Left renal cortex interstitium (tissue), 4 donors: ENCODE measurements at places on chromosomes 2 and 18.

- no peak for DNase-seq
These were observed 29.7 kb downstream of the AGPS start for GRCh38 chr2:177422271-177422670.

- no peak for DNase-seq
These were observed 23.7 kb downstream of the KIAA2012 start for GRCh38 chr2:202096736-202097135.

DNA sequence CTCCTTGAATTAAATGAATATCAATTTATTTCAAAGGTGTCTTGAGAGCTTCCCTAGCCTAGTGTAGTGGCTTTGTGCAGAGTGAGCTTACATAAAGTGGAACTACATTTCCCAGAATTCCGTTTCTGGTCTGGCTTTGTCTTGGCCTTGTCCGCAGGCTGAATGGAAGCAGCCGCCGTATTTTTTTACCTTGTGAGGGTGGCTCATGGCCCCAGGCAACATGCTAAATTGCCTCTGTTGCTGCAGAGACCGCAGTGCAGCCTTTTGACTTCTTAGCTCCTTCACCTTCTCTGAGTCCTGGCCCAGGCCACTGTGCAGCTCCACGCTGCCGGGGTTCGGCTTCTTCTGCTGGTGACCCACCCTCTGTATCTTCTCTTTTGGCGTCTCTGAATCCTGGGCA, 114.8 kb upstream of the SLC38A11 start:
- no peak for DNase-seq

GRCh38 chr2:71558300-71559051, 105.1 kb downstream of the DYSF start:
- DNase-seq = no peak

DNA sequence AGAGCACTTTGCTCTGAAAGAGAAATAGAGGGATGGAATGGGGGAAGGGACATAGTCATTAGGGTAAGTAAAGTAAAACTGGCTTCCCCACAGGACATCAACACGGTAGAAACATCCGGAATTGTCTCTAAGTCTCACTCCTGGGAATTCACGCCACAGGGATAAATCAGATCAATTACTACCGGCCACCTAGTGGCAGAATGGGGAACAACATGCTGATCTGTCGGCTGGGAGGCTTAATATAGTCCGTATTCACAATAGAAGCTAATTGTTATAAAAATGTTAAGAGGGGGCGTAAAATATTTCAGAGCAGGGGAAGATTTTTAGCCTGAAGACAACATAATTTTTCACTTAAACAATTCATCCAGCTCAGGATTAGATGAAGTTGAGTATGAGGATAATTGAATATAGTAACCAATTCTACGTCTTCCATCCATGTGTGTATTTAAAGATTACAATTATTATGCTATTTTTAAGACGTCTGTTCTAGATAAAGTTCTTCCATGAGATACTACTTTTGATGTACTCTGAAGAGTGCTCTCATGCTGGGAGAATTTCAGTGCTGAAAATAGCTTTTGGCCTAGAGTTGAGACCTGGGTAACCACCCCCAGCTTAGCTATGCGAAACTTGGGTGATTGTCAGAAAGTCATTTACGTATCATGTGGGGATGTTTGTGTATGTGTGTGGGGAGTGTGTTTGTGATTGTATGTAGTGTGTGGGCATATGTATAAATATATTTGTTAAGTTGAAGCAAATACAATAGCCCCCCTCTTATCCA, 65.7 kb downstream of the LRRTM1 start:
- no peak for DNase-seq

DNA sequence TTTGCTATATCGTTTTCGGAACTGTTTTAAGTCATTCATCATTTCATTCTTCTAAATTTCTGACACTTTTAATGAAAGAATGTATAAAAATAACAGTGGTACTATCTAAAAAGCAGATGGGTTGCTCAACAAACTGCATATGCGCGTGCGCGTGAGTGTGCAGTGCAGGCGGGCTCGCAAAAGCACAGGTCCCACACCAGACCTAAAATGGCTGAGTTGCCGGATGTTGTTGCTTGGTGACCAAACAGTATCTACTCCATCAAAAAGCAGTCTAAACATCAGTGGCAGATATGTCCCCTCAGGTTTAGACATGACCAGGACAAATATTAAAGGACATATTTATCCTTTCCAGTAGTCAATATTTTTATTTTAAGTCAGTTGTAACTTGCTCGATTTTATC, 5.1 kb downstream of the NOL4 start:
- no peak for DNase-seq

DNA sequence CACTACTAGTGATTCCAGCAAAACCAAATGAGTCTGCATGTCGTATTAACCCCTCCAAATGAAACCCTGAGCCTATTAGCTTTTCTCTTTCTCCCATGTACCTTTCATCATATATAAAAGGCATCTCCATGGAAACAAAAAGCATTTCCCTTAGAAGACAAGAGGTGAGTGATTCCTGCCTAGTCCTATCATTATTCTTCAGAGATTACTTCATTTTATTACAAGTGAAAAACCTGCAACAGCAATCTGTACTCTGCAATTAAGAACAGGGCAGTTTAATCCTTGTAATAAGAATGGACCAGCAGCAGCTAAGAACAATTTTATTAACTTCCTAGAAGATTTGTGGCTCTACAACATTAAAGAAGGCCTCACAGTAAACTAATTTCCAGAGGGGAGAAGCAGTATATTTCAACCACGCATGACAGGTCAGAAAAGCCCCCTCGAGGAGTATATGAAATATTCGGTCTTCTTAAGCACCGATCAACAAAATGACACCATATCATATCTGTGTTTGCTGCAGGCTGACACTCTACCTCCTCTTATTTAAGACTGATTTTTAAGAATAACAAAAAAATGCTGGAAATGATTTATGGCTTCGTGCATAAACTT, 132.3 kb upstream of the TFPI start:
- no peak for DNase-seq

- DNase-seq = no peak
These were observed 11.7 kb upstream of the MSH6 start for GRCh38 chr2:47771211-47771610.

DNA sequence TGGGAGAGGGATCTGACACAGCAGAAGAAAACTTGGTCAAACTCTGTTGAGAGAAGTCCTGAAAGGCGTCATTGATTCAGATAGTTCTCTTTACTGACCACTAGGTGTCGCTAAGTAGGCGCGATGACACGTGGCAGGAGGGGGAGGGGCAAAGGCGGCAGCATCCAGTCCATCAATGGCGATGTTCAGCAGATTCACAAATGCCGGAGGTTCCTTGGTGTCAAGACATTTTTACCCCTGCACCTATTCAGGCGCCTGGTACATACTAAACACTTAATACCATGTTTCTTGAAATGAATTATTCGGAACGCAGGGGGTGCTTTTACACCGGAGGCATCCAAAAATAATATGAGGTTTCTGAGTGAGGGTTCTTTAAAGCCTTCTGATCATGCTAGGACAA, 3.0 kb upstream of the PLEK start:
- DNase-seq = no peak

DNA sequence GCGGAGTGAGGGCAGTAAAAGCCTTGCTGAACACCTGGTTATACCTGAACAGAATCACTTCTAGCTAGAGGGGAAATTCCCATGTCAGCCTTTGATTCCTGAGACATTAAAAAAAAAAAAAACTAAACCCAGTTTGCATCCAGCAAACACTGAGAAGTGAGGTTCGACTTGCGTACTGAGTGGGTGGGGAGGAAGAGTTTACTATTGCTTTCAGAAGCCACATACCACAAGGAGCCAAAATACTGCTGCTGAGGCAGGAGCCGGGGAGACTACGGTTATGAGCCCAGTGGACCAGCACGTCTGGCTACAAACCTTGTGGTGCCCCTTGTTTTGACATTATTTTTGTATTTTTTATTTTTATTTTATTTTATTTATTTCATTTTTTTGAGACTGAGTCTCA, 2.7 kb downstream of the COLEC11 start:
- DNase-seq = no peak

- DNase-seq = no peak
These were observed 255.1 kb upstream of the TMEM200C start for GRCh38 chr18:6150430-6150829.

DNA sequence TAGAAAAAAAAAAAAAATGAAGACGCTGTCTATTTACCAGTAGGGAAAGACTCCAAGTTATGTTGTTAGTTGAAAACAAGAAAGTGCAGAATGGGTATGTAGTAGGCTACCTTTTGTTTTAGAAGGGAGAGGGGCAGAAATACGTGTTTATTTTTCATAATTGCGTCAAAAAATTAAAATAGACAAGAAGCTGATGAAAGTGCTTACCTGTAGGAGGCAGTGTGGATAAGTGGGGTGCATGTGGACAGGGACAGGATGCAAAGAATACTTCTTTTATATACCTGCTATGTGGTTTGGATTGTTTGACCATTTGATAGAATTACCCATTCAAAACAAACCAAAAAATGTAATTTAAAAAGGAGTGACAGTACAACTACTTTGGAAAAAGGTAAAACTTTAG, 3.0 kb upstream of the GCG start:
- DNase-seq = no peak

- no peak for DNase-seq
These were observed 123.0 kb downstream of the ACAA2 start for GRCh38 chr18:49690312-49690711.

- no peak for DNase-seq
These were observed 39.4 kb downstream of the ARID5A start for GRCh38 chr2:96575785-96576456.

DNA sequence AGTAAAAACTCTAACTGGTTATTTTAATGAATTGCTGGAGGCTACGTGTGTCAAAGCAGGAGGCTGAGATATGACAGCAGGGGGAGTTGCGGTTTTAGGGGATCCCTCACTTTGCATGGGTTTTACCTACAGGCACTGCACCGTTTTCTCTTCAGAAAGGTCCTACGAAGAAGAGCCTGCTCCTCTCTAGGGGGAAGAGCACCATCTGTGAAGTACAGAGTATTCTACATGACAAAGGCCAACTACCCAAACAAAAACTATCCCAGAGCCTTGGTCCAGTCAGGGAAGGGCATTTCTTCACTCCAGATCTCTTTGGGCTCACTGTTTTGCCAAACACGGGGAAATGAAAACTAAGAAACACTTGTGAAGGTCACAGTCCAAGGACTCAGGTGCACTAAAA, 696.7 kb upstream of the SOX11 start:
- DNase-seq = no peak

GRCh38 chr2:195313962-195314361, 343.1 kb upstream of the SLC39A10 start:
- DNase-seq = no peak

DNA sequence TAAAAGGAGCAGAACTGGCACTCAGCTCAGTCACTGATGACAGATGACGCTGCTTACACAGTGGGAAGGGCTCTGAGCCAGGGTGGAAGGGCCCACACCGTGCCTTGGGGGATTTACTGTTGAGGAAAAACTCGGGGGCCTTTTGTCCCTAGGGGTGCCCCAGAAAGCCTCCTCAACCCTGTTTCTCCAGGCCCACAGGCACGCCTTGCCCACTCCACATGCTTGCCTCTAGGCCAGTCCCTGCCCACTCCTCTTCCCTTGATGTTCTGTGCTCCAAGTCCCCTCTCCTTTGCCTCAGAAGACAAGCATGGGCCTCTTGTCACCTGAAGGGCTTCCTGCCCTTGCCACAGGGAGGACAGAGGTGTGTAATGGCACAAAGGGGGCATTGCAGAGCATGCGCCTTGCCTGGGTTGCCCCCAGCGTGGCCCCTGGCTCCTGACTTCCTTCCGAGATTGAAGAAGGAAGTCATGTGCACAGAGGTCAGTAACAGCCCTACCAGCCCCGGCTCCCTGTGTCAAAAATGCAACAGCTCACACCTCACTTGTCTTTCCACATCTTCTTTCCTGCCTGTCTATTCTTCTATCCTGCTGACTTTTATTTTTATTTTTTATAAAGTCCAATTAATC, 65.1 kb downstream of the LIPG start:
- DNase-seq = no peak

DNA sequence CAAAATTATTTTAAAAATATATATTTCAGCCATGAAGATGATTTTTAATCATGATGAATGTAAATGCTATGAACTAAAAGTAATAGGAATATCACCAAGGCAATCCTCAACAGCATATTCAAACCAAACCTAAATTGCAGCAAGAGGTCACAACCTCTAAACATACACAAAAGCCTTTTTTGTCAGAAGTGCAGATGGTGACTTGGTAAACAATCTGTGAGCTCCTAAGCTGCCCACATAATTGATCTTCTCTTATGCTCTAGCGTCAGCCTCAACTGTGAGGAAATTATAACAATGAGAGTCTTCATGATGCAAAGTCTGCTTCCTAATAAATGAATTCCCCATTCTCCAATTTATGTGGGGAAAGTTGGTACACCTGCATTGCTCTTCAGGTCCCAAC, 113.2 kb downstream of the TSN start:
- DNase-seq = no peak

GRCh38 chr2:233031556-233032500, 644 bp upstream of the NEU2 start:
- DNase-seq = no peak

GRCh38 chr2:23547725-23548124, 162.7 kb downstream of the KLHL29 start:
- no peak for DNase-seq

DNA sequence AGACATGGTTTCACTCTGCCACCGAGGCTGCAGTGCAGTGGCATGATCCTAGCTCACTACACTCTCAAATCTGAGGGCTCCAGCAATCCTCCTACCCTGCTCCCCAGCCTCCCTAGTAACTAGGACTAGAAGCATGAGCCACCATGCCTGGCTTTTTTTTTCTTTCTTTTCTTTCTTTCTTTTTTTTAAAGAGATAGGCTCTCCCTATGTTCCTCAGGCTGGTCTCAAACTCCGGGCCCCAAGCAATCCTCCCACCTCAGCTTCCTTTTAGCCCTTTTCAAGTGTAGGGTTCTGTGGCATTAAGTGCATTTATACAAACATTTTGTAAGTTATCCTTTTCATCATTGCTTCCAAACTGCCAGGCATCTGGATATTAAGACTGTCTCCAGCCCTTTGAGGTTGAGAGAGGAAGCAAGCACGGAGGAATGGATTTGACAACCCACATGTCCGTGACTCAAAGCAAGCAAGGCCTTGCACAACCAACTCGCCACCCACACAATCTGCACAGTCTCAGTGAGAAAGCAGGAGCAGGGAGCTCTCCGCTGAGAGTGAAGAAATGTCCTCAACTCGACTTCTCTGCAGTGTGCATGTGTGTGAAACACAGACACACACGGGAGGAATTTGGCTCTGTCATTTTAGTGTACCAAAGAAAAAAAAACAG, 65.6 kb downstream of the ATP8B1 start:
- no peak for DNase-seq

DNA sequence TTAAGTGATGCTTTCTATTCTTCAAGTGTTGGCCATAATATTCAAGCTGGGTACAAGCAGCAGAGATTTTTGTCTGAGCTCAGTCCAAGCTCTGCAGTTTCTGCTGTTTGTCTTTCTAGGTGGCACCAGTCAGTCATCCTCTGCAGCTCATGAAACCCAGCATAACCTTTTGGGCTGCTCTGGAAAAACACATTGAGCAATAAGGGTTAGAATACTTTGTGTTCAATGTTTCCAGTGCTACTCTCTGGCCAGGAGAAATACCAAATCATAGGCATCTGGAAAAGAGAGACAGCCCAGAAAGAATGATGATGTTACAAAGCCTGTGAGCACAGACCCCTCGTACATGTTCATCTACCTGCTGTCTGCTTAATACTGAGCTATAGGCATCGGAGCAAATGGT, 19.5 kb upstream of the WIPF1 start:
- no peak for DNase-seq
